ENCODE measurements at places on chromosomes 5 and 9.

GRCh38 chr5:6450319-6450833, 1.7 kb downstream of the UBE2QL1 start:
- DNase-seq = peak; percentile 26

- DNase-seq = no peak
Measured at GRCh38 chr9:20713172-20713571, 29.1 kb downstream of the FOCAD start.

GRCh38 chr9:2817999-2818803, 25.7 kb downstream of the PUM3 start:
- DNase-seq = no peak

GRCh38 chr5:150361301-150361700, 3.8 kb downstream of the TCOF1 start:
- no peak for DNase-seq

DNA sequence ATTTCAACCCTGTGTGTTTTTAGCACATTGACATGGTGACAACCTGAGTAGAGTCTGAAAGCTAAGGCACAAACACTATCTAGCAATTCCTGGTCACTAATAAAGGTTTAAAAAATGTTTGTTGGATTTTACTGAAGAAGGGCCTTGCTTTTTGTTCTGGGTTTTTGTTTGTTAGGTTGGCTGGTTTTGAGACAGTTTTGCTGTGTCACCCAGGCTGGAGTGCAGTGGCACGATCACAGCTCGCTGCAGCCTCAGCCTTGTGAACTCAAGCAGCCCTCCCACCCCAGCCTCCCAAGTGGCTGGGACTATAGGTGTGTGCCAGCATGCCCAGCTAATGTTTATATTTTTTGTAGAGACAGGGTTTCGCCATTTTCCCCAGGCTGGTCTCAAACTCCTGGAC, 39.0 kb downstream of the PRKACG start:
- DNase-seq = no peak

DNA sequence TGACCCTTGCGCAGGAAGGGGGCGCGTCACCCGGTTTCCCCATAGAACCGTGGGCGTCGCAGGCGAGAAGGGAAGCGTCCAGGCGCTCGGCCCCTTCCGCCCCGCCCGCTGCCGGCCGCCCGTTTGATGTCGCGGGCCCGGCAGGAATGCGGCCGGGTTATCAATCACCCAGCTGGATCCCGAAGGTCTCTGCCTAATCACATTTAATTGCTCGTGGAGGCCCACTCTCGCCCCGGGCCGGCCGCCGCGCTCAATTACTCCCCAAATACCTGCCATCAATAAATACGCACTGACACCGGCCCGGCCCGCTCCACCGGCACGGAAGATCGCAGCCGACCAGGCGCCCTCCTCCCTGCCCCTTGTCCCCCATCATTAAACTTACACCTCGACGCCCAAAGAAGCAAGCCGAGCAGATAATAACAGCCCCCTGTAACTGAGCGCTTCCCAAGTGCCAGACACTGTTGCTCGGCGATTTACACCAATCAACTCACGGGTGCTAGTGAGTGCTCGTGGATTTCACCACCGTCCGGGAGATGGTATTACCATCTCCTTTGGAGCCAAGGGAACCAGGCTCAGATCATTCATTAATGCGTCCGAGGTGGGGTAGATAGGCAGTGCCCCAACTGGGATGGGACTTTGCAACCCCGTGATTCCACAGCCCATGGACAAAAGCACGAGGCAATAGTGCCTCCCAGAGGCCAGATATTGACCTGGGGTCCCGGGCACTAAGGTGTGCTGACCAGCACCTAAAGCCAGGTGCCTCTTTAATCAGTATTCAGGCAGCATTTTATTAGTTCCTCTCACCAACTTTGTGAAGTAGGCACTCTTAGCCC, 11.3 kb downstream of the MSX2 start:
- DNase-seq = peak; percentile 93

GRCh38 chr9:95494416-95495371, 22.1 kb downstream of the PTCH1 start:
- peak; percentile 83 for DNase-seq

GRCh38 chr5:128408622-128409021, 129.4 kb downstream of the FBN2 start:
- no peak for DNase-seq

- no peak for DNase-seq
Measured at GRCh38 chr9:88544245-88544644, 9.3 kb downstream of the NXNL2 start.

GRCh38 chr5:150215979-150216944, 26.4 kb downstream of the SLC6A7 start:
- DNase-seq = no peak

- DNase-seq = peak; percentile 86
Measured at GRCh38 chr5:59069438-59070079, 486.7 kb downstream of the RAB3C start.

- DNase-seq = no peak
Measured at GRCh38 chr9:110788871-110789270, 120.3 kb downstream of the MUSK start.

DNA sequence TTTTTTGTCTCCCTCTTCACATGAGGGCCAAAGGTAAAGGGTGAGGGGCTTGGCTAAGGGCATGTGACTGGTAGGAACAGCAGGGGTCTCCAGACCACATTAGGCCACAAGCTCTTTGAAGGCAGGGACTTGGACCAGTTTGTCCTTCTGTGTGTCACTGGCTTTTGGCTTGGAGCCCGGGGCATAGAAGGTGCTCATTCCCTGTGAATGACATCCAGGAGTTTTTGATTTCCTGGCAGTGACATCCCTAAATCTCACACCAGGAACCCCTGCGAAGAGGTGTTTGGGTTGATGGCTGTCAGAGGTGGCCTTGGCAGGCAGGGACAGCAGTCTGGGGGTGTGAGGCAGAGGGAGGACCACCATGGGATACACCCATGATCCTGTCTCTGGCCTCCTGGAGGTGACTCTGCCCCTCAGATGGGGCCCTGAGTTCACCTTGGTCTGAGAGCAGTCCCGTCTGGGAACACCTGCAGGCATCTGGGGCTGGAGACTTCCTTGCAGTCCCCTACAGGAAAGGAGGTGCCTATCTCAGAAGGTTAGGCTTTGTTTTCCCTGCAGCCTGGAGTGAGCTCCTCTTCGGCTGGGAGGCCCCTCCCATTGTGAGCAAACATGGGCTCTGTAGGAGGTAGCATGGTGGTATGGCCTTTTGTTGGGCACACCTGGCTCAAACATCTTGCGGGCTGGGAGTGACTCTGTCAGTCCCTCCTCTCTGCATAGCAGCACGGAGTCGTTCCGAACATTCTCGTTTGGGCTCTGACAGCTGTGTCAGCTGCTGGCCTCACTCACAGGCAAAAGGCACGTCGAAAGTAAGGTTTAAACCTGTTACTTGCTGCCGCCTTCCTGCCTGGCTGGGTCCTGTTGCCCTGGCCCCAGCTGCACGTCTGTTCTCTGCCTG, 38.6 kb upstream of the PITX1 start:
- DNase-seq = peak; percentile 53

- no peak for DNase-seq
Measured at GRCh38 chr9:4614627-4615026, 47.5 kb upstream of the PLPP6 start.

DNA sequence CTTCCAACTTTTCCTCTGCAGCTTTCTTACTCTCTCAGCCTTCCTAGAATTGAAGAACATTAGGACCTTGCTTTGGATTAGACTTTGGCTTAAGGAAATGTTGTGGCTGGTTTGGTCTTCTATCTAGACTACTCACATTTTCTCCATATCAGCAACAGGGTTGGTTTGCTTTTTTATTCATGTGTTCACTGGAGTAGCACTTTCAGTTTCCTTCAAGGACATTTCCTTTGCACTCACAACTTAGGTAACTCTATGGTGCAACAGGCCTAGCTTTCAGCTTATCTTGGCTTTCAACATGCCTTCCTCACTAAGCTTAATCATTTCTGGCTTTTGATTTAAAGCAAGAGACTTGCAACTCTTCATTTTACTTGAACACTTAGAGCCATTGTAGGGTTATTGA, 153.1 kb downstream of the CCDC192 start:
- no peak for DNase-seq

GRCh38 chr5:113043491-113043931, 66.9 kb downstream of the DCP2 start:
- no peak for DNase-seq

DNA sequence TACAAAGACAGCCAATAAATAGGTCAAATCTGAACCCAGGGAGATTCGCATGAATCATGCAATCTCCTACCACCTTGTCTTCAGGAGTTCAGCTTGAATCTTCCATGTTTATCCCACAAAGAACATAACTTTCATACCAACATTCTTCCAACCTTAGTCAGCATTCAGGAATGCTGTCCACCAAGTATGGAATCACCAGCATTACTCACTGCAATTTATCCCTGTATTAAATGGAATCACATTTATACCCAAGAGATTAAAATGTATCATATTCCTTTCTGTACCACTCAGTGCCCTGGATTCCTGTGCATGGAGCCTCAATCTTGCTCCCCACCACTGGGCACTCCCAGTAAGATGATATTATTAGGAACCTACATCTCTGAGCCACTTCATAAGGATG, 162.6 kb downstream of the GLIS3 start:
- DNase-seq = no peak

DNA sequence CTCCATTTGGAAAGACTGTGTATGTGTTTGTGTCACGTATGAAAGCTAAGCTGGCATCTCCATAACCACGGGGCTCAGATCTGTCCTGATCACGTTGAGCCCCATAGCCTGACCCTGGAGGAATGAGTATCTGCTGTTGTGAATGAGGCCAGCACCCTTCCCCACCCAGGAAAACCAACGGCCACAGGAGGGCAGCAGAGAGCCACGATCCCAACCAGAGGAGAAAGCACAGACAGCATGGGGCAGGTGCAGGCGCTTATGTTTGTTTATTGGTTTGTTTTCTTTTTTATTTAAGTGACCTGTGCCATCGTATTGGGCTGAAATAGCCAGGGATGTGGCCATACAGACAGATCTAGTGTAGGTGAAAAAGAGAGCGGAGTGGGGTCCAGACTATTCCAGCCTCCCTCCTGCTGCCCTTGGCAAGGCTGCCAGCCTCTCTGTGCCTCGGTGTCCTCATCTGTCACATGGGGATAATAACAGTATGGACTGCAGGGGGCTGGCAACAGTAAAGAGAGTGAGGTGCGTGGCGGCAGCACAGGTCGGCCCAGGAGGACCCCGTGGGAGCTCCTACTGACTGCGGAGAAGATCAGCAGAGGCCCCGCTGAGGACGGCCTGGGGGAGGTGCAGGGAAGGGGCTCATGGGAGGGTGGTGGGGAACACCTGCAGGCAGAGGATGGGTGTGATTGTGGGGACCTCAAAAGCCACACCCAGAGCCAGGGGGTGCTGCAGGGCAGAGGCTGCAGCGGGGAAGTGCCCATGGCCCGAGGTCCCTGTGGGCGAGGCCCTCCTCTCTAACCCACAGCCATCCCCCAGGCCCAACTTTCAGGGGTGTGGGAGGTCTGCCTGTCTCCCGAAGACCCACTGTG, 12.1 kb downstream of the OR2V2 start:
- DNase-seq = peak; percentile 92

Data from islet precursor cell (in vitro differentiated cells).